ENCODE measurements at places on chromosomes 16 and 17.

DNA sequence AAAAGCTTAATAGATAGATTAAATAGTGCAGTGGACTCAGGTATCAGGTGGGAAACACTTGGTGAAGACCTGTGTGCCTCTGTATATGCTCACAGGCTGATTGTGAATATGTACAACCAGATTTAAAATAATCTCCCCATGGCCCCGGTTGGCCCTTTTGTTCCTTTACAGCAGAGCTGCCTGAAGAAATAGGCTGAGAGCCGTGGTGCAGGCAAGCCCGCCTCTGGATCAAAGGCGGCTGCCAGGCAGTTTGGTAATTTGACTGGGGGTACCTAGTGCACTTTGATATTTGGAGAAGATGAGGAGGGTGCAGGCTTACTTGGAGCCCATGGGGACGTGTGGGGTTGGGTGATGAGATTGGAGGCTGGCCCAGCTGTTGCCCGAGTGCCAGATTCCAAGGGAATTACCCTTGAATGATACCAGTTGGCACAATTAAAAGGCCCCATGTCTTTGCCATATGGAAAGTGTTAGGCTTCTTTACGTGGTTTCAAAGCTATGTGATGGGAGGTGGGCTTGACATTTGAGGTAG lies 5.0 kb downstream of the NKD1 start:
- no peak for DNase-seq

DNA sequence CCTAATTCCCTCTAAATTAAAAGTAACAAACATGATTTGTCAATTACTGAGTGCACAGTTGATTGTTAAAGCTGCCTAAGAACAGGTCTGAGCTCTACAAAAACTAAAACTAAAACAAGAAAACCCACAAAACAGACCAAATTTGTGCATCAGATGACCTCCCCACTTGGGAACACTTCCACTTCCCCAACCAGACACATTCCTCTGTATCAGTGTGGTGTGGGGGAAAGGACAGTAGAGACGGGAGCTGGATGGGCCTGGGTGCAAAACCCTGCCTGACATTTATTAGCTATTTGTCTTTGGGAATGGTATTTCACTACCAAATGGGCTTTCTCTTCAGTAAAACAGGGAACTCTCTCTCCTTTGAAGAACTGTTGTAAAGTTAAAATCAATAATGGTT lies 29.8 kb downstream of the STAT3 start:
- DNase-seq, result no peak

GRCh38 chr17:40888196-40888720 lies 3.2 kb upstream of the KRT20 start:
- no peak for DNase-seq

DNA sequence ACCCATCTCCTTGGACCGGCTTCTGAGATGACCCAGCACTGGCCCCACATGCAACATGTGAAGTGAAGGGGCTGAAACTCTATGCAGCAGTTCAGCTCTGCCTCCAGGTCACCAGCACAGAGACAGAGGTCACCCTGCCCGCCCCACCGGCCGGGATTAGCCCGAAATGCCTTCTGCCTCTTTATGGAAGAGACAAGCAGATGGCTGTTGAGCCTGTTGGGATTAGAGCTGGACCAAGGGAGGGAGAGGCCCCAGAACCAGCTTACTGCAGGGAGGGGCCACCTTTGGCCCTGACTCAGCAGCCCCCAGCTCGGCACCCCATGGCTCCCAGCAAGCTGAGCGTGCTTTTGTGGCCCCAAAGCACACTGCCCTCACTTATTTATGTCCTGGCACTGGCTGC lies 5.7 kb downstream of the AIPL1 start:
- DNase-seq, result no peak

- no peak for DNase-seq
Observed at GRCh38 chr17:40915199-40915661, 22.2 kb downstream of the KRT23 start.

GRCh38 chr17:68057531-68057952 lies 22.0 kb downstream of the KPNA2 start:
- no peak for DNase-seq

- no peak for DNase-seq
Observed at GRCh38 chr16:2852003-2852730, 5.8 kb downstream of the PRSS22 start.

DNA sequence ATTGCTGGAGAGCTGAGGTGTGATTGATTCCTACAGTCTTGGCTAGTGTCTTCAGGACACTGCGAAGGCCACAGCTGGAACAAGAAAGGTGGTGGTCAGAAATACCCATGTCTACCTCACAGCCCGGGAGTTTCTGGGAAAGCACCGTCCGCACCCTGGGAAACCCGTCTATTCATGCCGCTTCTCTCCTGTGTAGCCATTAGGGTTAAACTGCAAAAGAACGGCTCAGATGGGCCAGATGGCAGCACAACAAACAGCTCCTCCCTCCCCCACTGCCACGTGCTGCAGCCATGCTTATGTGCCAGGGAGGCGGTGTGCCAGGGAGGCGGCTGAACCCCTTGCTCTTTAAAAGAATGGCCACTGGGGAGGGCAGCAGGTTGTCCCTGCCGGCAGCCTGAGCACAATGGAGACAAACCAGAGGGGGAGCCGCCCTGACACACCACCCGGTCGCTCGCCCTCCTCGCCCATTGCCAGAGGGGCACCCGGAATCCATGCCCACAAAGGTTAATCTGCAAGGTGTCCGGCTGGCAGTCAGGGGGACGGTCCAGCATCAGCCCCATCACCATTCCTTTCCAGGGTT lies 65.2 kb downstream of the CYTH1 start:
- no peak for DNase-seq

DNA sequence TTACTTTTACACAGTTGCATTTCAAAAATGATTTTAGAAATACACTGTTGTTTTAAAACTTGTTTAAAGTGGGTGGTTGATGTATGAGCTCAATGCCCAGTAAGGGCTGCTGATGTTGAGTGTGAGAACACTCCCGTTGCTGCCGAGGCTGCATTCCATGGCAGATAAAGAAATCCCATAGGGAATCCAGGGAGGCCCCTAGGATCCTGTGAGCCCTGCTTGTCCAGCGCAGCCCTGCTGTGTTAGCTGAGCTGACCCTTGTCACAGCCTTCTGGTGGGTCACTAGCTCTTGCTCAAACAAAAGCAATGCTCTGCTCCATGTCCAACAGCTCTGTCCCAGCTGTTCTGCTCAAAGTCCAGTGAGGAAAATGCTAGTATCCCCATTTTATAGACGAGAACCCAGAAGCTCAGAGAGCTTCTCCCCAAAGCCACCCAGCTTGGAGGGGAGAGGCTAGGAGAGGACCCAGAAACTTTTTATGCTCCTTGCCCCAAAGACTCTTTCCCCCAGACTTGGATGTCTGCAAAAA lies 18.6 kb upstream of the COL1A1 start:
- no peak for DNase-seq

DNA sequence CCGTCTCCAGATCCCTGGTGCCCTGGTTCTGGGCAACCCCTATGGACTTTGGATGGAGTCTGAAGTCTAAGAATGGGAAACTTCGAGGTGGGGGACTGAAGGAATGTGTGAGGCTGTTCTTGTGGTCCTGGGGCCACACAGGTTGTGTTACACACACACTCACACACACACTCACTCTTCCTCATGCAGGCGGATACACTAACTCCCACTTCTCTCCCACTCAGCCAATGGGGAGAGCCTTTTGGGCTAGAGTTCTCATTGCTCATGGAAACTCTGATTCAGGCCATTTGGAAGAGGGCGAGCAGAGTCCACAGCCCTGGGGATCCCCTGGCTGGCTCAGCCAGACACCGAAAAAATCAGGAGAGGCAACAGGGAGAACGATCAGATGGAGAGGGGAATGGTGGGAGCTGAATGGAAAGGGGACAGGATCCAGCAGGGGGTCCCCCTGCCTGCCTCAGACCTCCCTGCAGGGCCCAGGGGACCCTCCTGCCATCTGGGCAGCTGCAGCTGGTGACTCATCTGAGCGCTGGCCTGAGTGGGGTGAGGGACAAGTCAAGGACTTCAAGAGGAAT lies 9.1 kb downstream of the IGFBP4 start:
- no peak for DNase-seq

- no peak for DNase-seq
Observed at GRCh38 chr16:54431041-54431996, 144.7 kb upstream of the IRX3 start.

GRCh38 chr16:88624481-88624880 lies 13.9 kb upstream of the IL17C start:
- DNase-seq, result no peak

DNA sequence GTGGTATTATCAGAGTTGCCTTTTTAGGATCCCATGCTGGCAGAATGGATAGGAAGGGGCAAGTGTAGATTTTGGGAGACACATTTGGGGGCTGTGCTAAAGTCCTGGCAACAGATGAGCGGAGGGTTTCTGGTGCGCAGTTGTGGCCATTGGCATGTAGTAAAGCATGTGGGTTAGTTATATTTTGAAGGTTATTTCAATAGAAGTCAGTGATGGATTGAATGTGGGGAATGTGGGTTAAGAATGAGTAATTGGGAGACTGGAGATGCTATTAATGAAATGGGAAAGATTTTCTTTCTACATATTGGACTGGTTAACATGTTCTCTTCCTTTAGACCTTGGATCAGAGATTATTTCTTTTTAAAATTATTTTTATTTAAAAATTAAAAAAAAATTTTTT lies 10.0 kb downstream of the DUS2 start:
- DNase-seq, result no peak

GRCh38 chr17:44331249-44331760 lies 6.7 kb upstream of the SLC25A39 start:
- DNase-seq, result peak; percentile 73

- DNase-seq, result no peak
Observed at GRCh38 chr17:65060631-65061254, 4.2 kb upstream of the GNA13 start.

- DNase-seq, result no peak
Observed at GRCh38 chr16:78390508-78391324, 291.3 kb downstream of the WWOX start.

DNA sequence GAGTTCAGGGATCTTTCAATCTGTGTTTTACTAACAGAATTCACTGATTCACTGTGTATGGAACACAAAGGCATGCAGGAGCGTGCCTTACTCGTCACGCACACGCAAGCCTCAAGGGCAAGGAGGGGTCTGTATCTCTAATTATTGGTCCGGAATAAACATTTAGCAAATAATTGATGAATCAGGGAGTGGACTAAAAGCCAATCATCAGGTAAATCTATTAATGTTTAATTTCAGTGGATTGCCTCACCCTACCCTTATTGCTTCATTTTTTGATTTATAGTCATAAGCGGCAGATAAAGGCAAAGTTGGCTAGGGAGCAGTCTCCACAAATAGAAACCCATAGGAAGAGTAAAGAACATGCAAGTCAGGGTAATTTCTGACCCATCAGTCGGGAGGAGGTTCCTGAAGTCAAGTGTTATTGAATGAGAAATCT lies 7.4 kb upstream of the HSD17B2 start:
- no peak for DNase-seq

DNA sequence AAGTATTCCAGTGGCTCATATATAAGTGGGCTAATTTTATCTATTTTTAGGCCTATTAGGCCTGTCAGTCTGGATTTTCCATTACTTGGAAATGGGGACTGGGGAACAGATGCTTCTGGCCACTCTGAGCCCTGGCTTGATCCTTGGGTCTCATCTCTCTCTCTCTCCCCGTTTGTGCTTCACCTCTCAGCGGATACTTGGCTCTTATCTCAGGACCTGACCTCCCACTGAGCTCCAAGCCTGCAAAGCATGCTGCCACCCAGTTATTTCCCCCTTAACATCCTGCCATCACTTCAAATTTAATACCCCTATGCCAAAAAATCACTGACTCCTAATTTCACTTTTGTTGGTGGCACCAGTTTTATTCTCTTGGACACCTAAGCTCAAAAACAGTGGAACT lies 4.2 kb downstream of the ZNF843 start:
- no peak for DNase-seq

- no peak for DNase-seq
Observed at GRCh38 chr16:79845033-79845733, 244.6 kb upstream of the MAF start.

DNA sequence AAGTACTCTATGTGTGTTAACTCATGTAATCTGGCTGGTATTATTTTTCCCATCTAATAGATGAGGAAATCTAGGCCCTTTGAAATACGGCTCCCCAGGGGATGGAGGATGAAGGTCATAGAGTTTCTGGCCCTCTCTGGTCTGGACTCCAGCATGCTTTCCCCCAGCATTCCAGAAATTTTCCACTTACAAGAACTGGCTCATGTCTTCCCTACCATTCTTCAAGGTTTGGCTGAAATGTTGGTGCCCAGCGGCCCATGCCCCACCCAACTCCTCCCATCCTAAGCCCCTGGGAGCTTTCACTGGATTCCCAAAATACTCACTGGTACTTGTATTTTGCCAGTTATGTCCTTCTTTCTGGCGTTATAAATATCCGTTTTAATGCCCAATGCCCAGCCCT lies 237.5 kb upstream of the NLRP1 start:
- no peak for DNase-seq

DNA sequence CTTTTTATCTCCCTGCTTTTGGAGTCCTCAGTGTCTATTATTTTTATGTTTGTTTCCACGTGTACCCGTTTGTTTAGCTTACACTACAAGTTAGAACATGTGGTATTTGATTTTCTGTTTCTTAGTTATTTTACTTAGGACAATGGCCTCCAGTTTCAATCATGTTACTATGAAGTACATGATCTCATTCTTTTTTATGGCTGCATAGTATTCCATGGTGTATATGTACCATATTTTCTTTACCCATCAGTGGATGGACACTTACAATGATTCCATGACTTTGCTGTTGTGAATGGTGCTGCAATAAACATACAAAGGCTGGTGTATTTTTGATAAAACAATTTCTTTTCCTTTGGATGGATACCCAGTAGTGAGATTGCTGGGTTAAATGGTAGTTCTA lies 269.5 kb downstream of the HS3ST3A1 start:
- no peak for DNase-seq

DNA sequence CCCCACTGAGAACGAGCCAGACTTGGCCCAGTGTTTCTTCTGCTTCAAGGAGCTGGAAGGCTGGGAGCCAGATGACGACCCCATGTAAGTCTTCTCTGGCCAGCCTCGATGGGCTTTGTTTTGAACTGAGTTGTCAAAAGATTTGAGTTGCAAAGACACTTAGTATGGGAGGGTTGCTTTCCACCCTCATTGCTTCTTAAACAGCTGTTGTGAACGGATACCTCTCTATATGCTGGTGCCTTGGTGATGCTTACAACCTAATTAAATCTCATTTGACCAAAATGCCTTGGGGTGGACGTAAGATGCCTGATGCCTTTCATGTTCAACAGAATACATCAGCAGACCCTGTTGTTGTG lies 631 bp downstream of the BIRC5 start:
- no peak for DNase-seq

DNA sequence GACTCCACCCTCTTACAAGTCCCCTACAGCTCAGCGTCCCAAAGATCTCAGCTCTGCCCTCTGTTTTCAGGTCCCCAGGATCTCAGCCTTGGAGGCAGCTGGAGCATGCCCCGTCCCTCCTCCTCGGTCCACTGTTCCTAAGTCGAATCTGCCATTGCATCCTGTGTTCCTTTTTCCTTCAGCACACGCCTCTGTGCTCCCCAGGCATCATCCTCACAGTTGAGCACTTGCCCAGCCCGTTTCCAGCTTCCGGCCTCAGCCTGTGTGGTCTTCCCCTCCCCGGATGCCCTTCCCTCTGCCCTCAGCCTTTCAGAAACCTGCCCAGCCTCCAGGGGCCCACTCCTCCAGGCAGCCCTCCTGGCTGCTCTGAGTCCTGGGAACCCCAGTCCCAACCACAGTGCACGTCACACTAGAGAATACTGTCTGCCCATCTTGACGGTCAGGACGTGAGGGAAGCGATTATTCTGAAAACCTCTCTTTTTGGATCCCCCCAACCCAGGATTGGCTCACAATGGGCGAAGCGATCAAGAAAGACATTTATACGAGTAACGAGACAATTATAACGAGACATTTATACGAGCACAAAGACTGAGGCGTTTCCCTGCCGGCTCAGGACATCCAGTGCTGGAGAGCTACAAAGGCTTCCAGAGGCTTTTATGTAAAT lies 41.4 kb downstream of the RPH3AL start:
- no peak for DNase-seq
